ENCODE measurements at places on chromosomes 7 and 10.

DNA sequence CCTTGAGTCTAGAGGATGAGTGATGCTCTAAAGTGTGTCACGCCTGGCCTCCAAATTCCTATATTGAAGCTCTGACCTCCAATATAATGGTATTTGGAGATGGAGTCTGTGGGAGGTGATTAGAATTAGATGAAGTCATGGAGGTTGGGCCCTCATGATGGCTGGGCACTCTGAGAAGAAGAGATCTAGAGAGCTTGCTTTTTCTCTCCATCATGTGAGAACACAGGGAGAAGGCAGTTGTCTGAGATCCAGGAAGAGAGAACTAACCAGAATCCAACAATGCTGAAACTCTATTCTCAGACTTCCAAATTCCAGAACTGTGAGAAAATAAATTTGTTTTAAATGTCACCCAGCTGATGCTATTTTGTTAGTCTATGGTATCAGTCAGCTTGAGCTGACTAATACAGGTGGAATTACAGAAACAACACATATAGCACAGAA, 15.1 kb downstream of the RNF216 start:
- no peak for DNase-seq

- DNase-seq = no peak
These were observed 110.9 kb downstream of the COL13A1 start for GRCh38 chr10:69912589-69912988.

DNA sequence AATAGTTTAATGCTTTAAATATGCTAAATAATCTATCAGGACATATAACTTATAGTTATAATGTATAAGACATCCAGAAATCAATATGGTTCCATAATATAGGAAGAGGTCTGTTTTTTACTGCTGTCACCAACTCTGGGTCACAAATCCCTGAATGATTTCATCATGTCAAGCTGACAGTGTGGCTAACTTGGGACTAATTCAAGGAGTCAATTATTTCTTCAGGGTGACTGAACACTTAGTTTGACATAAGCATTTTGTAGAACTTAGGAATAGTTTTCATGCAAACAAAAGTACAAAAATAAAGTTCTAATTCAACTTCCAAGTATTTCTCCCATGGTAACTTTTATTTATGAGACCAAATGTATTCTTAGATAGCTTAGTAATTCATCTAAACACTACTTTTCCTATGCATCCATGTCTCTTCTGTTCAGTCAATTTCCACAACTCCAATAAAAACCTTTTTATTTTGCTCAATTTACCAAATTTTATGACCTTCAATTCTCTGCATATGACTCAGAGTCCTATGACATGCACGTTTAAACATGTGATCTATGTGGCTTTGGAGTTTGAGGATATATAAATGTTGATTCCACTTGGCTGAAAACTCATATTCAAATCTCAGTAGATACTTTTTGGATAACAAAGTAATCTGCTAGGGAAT, 40.3 kb upstream of the GNAT3 start:
- no peak for DNase-seq

GRCh38 chr10:12635127-12635541, 285.8 kb downstream of the CAMK1D start:
- no peak for DNase-seq

DNA sequence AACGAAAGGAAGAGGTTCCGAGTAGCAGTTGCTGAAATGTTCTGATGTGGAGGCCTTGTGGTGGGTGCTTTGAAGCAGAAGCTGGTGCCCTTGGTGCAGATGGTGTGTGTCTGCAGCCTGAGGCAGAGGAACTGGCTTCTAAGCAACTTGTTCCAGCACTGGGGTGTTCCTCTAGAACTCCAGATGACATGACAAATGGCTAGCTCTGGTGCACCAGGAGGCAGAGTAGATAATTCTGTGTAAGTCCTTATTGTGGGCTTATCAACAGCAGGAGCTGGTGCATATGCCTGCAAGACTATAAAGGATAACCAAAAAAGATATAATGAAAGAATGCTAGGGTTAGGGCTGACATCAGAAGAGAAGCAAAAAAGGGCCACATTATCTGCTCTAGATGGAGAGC, 76.5 kb downstream of the ARL5B start:
- no peak for DNase-seq

DNA sequence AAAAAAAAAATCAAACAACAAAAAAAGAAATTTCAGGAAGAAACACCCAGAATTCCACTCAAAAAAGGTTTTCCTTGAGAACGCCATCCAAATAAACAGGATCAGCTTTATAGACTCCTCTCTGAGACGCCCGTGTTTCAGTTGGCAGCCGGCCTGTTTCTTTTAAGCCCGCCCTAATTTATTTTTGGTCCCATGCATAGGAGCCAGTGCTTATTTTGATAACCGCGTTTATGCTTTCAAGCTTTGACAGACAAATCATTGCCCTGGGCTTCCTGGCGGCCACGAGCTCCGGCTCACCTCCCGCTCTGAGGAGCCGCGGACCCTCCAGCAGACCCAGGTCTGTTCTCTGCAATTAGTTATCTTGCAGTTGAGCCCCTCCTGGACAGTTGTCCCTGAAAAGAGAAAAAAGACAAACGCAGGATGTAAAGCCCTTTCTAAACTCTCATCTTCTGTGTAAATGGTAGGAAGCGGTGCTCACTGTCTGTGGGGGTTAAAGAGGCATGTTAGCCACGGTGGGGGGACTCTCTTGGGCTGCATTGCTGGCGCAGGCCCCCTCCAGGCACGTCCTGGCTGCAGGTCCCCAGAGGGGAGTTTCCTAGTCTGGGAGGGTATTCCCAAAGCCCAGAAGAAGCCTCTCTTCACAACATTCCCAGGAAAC, 22.2 kb upstream of the UNCX start:
- no peak for DNase-seq

DNA sequence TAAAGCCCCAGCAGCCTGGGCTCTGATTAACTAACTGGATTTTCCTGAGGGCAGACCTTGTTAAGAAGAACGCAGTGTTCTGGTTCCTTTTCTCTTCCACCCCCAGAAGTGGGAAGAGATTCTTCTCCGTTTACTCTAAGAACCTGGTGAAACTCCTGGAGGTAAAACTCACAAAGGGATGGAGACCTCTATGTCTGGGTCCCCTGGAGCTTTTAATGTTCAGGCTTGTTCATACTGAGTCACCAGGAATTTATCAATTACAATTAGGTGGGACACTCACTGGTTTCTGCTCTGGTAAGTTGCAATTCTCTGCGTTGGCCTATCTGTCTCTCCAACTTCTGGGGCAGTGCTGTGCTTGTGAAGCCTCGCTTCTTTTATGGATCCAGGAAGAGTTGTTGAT, 73.3 kb upstream of the CACNB2 start:
- no peak for DNase-seq

- no peak for DNase-seq
These were observed 121.1 kb downstream of the NKX6-2 start for GRCh38 chr10:132664883-132665282.

DNA sequence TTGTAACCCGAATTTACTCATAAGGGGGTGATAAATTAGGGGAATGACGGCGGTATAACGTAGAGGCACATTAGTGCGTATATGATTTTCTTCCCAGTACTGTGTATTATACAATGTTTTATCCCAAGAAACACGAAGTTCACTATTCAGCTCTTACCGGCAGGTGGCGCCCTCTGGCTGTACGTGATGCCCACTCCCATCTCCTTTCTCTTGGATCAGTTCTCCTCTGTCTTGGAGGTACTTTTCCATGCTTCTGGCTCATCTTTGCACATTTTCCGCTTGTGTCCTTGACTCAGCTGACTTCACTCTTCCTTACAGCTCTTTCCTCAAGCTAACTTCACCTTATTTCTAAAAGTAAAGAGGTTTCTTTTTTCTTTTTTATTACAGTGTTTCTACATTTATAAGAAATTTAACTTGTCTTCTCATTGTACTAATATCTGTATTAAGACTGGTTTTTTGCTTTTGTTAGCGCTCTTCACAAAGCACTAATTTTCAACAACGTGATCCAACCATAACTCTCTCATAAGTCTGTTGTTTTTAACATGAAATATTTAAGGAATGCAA, 21.3 kb downstream of the TMEM176B start:
- peak; percentile 59 for DNase-seq

DNA sequence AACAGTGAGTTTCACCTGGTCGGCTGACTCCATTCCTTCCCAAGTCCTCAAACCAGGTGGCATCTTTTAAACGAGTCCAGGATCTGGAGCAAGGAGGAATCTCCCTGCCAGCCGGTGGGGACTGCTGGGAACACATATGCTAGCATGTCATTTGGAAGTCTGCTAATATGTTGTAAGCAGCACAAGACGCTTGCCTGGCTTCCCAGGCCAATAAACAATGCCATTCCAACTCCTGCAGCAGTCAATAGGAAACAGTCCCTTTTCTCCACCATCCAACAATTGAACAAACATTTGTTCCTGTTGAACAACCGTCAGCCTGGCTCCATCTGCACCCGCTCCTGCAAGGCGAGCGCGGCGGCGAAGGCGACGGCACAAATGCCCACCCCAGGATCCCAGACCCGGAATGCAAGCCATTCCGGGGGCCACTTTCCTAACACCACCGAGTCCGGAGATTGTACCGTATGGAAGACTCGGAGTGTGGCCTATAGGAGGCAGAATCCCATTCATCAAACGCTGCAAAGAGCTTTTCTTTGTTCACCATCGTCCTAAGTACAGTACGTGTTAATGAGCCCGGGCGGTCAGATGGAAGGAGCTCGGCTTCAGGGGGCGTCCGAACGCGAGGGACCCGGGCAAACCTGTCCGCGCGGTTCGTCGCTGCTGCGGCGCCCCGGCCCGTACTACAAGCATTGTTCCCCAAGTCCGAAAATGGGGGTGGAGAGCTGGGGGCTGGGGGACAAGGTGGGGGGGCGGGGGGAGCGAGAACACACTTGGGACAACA, 1.6 kb downstream of the FAM53B start:
- no peak for DNase-seq

DNA sequence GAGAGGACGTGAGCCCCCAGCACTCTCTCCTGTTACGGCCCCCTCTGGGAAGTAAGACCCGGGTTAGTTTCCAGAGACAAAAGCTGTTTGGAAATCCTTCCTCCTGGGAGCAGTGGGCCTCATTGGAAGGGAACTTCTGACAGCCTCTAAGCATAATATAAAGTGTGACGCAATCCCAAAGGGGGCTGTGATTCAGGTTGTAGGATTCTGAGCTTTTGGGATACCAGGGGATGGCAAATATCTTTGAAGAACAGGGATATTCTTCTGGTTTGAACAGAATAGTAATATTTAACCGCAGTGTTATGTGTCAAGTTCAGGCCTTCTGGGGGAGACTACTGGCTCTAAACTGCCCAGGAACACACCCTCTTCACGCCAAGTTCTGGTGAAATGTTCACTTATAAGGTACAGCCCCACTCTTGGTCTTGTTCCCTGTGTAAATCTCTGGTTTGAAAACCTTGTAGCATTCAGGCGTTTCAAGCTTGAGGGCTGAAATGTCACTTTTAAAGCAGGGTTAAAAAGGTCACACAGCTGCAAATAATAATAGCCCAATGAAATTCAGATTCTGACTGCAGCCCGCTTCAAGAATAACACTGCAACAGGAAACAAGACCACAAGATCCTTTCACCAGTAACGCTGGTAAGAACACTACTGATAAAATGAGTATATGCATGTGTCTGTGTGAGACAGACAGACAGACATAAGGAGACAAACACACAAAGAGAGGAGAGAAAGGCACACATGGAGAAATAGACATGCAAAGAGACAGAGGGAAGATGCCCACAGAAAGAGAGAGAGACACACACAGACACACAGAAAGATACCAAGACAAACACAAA, 69.0 kb downstream of the CREB5 start:
- no peak for DNase-seq

- DNase-seq = no peak
These were observed 150.4 kb upstream of the RNF32 start for GRCh38 chr7:156490021-156490800.

- no peak for DNase-seq
These were observed 133.8 kb downstream of the NEURL1 start for GRCh38 chr10:103627111-103627892.

DNA sequence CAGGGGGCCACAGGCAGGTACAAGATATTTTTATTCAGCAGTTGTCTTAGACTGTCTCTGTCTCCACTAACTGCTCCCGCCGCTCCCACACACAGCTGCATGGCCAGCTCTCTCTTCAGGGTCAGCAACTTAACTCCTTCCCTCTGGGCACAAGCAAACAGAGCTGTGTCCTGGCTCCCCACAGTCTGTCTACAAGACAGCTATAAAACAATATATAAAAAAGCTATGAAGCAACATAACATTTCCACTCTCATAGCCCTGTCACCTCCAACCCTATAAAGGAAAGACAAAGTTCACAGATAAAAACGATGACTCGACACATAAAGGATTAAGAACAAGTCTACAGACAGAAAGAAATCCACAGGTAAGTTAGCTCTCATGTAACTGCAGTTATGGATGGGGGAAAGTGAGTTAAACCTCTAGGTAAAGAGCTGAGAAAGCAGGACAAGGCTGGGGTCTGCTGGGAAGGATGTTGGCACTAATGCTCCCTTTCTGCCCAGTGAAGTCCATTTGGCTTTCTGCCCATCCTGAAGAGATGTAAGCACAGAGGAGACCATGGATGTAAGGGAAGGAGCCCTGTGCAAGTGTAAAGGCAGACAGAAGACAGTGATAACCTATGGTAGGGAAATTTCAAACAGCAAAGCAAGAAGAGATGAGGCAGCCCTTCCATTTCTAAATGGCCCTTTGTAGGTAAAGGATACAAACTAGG, 27.0 kb downstream of the RAPGEF5 start:
- no peak for DNase-seq

DNA sequence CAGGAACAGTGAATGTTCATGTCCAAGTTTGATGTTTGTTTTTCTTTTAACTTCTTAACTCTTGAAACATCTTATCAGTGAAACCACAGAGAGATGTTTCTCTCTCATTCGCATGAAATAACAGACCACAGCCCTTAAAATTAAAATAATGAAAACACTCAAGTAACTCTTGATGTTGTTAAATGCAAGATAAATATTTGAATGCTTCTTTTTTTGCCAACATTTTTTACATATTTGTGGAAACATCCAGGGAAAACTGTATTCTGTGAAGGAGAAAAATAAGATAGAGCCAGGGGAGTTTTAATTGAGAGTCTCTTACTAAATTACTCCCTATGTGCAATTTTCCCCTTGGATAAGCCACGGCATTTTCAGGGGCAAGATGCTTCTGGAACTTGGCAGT, 361.8 kb upstream of the MGMT start:
- DNase-seq = no peak

DNA sequence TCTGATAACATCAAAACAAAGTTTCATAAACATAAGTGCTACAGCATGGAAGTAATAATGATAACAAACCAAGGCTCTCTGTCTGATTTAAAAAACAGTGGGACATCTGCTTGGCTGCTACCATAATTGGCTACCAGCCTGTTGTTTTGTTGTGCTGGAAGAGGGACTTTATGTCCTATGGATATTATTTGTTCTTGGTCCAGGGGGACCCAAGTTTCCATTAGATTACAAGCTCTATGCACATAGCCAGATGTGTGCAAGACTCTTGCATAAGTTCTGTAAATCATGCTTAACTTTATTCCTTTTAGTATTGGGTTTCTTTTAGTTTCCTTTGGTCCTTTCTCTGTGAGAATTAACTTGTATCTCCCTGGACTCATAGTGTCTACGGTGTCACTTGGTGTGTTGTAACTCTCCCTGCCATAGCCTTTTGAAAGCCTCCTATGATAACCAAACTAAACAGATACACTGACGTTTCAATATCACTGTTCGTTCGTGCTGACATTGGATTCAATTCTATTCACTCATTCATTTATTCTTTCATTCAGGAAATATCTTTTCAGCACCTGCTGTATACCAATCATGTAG, 41.4 kb upstream of the CD36 start:
- DNase-seq = no peak

Data from stimulated activated CD8-positive, alpha-beta memory T cell treated with anti-CD3 and anti-CD28 coated beads, Interleukin-4, amount 100 ng/mL, for 1 hour (primary cell).